AG04450 (cell line): ENCODE measurements at places on chromosomes 12 and 14.

- DNase-seq = no peak
These were observed 64.9 kb upstream of the DICER1 start for GRCh38 chr14:95222151-95222631.

GRCh38 chr12:90024262-90024661 lies 315.6 kb upstream of the ATP2B1 start:
- DNase-seq = peak; percentile 21

- no peak for DNase-seq
These were observed 31.1 kb downstream of the INTS13 start for GRCh38 chr12:26906704-26907103.

DNA sequence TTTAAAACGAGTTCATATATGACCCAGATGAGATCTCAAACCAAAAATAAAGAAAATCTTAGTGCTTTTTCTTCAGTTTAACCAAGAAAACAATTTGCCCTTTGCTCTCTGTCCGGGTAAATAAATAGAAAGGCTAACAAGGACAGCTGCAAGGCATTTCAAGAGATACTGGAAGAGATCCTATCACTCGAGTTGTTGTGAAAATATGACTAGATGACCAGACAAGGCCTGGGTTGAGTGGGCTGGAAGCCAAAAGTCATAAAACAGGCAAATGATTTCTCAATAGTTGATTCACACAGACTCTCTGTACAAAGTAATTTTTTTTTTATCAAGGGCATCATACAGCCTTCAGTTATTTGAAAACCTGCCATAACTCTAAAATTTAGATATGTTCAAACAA lies 55.9 kb upstream of the AVPR1A start:
- DNase-seq = no peak

- no peak for DNase-seq
These were observed 26.3 kb downstream of the RIN3 start for GRCh38 chr14:92539875-92540274.

GRCh38 chr12:43352001-43352400 lies 200.0 kb downstream of the ADAMTS20 start:
- DNase-seq = no peak

GRCh38 chr14:66009089-66009488 lies 477.1 kb upstream of the CCDC196 start:
- no peak for DNase-seq
